ENCODE measurements at places on chromosomes 4 and X. TPM values are rescaled to one million over a fixed set of nuclear protein-coding genes. Genes with fewer than 3 reads are reported as not detected.

DNA sequence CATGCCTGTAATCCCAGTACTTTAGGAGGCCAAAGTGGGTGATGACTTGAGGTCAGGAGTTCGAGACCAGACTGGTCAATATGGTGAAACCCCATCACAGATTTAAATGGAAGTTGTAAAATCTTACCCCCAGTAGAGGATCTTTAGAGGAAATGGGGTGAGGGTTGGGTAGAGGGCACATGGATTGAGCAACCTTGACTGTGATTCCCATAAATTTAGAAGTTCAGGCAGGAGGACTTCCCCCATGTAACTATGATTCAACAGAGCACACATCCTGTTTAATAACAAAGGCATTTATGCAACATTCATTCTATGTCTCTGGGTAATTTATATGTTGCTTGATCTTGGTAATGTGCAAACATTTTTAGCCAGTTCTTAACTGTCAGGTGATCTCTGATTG is 143.1 kb downstream of the RBM47 start:
- DNase-seq, result no peak

GRCh38 chr4:84413976-84414375 is 85.1 kb downstream of the NKX6-1 start:
- no peak for DNase-seq

- DNase-seq, result no peak
These were observed 236.0 kb upstream of the VCX3A start for GRCh38 chrX:6770936-6771335.

DNA sequence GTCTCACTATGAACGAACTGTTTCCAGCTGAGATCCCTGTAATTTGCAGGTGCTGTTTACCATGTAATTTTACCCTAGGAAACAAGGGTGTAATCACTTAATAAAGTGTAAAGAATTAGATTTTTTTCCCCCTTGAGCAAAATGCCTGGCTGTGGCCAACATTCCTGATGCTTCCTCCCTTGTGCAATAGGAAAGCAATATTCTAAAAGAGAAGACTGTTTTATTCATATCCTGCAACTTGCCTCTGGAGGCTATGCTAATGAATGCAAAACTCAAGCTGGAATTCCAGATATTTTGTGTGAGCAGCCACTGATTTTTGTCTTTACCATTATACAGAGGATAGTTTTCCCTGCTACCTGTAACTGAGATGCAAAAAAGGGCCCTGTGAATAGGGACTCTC is 98.0 kb downstream of the AWAT2 start:
- DNase-seq, result no peak

DNA sequence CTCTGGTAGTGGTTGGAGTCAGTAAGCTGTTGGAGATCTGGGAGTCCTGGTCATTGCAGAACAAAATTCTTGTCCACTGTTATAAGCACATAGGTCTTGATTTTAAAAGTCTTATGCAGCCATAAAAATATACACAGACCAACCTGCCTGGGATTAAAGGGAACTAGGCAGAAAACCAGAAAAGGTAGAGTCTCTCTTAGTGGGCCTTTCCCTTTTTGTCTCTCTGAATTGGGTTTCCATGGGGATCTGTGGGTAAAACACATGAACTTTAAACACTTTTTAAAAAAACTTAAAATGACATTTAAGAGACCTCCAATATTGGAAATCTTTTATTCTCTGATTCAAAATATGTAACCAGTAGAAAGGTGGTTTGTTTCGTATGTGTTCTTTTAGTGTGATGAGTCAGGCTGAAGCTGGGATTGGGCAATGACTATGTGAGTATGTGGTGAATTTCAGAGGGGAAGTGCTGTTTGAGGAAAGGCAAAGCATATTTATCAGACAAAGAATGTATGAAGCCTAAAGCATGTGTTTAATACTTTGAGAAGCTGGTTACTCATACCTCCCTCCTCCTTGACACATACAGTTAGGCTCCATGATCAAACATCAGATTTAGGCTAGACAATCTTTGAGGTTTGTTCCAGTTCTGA is 29.6 kb downstream of the SLC16A2 start:
- peak; percentile 78 for DNase-seq

DNA sequence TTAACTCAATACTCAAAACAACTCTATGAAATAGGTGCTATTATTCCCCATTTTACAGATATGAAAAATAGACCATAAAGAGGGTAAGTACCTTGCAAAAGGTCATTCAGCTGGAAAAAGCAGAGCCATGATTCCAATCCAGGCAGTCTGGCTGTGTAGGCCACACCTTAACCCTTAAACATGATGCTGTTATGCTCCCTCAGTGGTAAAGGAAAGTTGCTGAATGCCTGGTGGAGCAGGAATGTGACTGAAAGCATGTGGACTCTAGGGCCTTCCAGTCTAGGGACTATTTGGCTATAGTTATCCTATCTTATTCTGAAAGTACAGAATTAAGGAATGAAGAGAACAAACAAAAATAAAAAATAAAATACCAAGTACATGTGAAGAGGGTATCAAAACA is 19.6 kb downstream of the RP2 start:
- no peak for DNase-seq

- DNase-seq, result no peak
These were observed 22.2 kb upstream of the TBC1D8B start for GRCh38 chrX:106780264-106780663.

- DNase-seq, result no peak
These were observed 32.5 kb upstream of the MTMR8 start for GRCh38 chrX:64427787-64428186.

GRCh38 chrX:14027511-14028019 is 2.1 kb downstream of the GEMIN8 start:
- DNase-seq, result peak; percentile 7

DNA sequence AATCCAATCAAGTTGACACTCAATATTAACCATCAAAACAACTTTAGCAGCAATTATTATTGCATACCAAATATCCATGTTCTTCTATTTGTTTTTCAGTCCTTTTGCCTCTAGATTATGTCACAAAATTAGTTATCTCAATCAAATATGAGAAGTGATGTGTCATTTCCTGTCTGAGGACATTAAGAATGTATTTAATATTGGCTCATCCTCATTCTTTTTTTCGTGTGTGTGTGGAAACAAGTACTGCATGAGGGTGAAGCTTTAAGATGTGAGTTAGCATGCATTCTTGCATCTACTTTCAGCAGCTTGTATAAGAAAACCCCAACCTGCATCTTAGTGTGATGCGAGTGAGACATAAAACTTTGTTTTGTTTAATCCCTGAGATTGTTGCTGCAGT is 301.4 kb downstream of the GRIA2 start:
- DNase-seq, result no peak

DNA sequence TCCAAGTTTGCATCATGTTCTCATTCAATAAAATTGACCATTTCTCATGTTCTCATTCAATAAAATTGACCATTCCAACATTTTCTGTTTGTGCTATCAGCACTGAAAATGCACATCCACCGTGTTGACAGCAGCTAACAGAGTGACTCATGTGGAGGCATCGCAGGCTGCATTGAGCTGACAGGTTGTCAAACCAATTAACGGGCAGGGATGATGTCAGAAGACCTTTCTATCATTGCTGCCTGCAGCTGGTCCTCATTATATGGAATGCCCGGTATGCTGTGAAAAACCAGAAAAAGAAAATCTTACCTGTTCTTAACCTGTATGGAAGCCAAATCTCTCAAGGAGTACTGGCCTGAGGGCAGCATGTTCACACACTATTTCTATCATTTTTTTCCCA is 202.0 kb downstream of the SMIM20 start:
- no peak for DNase-seq

DNA sequence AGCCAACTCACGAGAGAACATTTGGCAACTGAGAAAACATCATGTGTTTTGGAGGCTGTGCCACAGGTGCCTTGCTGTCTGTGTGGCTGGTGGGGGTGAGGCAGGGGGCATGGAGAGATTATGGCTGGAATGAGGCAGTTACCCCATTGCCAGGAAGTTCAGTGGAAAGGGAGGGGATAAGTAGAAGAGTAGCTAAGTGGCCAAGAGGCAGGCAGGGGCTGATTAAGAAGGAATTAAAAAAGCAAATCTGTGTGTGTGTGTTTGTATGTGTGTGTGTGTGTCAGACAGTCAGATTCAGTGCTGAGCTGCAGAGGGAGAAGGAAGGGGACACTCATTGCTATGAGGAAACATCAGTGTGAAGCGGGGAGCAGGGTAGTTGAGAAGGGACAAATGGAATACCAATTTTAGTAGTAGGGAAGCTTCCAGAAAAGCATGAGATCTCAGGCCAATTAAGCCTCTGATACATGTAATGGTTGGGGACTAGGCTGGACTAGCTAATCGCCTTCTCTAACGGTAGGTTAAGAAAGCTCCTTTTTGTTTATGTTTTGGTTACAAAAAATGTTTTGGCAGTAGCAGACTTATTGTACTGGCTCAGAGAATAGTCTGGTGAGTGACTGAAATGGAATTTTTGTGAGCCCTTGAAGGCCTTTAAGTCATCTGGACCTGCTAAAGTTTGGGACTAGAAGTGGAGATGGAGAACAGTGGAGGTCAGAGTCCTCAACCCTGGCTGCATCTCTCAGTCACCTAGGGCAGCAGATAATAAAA is 18.5 kb downstream of the TMEM164 start:
- DNase-seq, result peak; percentile 63

DNA sequence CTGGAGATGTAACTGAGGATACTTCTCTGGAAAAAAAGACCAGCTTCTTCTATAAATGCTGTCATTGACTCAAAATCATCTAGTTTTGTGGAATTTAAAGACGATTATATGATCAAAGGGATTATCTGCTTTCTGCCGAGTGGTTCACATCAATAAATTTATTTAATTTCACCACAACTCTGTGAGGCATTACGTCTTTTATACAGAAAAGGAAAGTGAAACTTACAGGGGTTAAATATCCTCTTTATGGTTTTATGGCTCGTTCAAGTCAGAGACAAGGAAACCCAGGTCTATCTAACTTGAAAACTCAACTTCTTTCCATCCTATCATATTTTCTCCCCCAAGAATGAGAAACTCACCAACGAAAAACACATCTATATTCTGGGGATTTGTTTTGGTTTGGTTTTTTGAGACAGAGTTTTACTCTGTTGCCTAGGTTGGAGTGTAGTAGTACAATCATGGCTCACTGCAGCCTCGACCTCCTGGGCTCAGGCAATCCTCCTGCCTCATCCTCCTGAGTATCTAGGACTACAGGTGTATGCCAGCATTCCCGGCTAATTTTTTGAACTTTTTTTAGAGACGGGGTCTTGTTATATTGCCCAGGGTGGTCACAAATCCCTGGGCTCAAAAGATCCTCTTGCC is 377.9 kb upstream of the EMCN start:
- peak; percentile 14 for DNase-seq

DNA sequence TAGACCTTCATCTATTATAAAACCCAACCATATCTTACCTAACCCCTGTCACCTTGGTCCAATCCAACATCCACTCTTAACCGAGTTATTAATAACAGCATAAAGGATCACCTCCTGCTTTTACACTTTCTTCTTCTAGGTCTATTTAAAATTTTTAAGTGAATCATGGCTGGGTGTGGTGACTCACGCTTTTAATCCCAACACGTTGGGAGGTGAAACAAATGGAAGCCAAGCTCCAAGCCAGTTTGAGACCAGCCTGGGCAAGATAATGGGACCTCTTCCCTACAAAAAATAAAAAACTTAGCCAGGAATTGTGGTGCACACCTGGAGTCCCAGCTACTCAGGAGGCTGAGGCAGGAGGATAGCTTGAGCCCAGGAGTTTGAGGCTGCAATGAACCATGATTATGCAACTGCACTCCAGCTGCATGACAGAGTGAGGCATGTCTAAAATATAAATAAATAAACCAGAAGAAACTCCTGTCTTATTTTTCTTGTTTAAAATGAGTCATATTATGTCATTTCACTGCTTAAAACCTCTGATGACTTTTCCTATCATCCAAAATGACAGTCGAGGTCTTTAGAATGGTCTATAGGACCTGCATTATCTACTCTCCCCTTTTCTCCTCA is 188.4 kb downstream of the GASK1B start:
- DNase-seq, result no peak

GRCh38 chrX:133921764-133922389 is 63.5 kb downstream of the GPC3 start:
- peak; percentile 33 for DNase-seq

GRCh38 chr4:101555341-101555880 is 208.1 kb upstream of the PPP3CA start:
- no peak for DNase-seq

GRCh38 chrX:69362856-69363255 is 141.3 kb upstream of the NALF2 start:
- DNase-seq, result no peak

DNA sequence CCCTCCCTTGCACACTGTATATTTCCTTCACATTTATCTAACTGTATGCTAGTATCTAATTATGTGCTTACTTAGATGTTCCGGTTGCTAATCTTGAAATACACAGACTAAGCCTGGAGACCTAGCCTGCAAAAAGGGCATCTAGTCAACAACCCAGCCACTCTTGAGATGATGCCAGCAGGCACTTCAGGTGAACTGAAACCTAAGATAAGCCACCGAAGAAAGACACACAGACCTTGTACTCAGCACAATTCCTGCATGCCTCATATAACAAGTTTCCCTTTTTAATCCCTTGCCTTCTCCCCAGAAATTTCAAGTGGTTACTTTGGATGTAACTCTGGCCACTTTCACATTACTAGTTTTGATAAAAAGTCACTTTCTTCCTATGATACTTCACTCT is 2506.6 kb downstream of the ARAP2 start:
- no peak for DNase-seq

DNA sequence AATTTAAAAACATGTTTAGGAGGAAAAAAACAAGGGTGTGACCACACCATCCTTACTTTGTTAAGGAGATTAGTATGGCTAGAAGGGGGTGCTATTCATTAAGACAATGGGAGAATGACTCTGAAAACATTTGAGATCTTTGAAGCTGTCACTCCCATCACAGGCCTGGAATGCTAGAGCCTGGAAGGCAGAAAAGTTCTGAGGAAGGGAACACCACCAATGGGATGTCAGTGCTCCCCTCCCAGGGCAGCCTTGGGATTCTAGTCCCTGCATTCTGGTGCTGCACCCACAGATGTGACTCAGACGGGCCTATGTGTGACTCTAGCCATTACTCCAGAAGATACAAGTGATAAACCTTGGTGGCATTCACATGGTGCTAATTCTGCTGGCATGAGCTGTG is 162.2 kb upstream of the ANXA10 start:
- DNase-seq, result no peak

- DNase-seq, result no peak
These were observed 1.5 kb downstream of the N4BP2 start for GRCh38 chr4:40058121-40058520.

- DNase-seq, result no peak
These were observed 3.5 kb upstream of the VMA21 start for GRCh38 chrX:151393514-151393913.

Gene MAGEE1
- 1.5 TPM for total RNA-seq

Gene PPP4R3C
- 0.04 TPM for total RNA-seq

Gene MAMLD1
- total RNA-seq, result 1.6 TPM

Gene VCX3A
- total RNA-seq, result 160 TPM

Gene F9
- total RNA-seq, result not detected

Gene MSX1
- total RNA-seq, result 10.0 TPM

Gene MSANTD1
- 1.3 TPM for total RNA-seq

Gene SLC10A4
- total RNA-seq, result 0.06 TPM

Gene ADGRG4
- total RNA-seq, result not detected

Gene TCEANC
- 3.5 TPM for total RNA-seq

Gene ADAMTS3
- total RNA-seq, result 6.4 TPM
